PC-3 (cell line): ENCODE measurements at places on chromosomes 12 and 14. TPM values are rescaled to one million over a fixed set of nuclear protein-coding genes. Genes with fewer than 3 reads are reported as not detected.
A peak's percentile ranks its signal among the peaks of the same experiment; 100 is the strongest.

DNA sequence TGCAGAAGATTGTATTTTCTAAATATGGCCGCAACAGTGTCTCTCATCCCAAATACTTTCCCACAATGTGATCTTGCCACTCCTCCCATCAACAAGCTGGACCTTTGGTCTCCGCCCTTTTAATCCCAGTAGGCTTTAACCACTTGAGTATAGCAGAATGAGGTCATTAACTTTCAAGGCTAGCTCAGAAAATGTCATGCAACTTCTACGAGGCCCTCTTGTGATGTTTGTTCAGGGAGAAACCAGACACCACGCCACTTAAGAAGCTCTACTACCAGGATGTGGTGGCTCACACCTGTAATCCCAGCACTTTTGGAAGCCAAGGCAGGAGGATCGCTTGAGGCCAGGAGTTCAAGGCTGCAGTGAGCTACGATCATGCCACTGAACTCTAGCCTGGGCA lies 20.1 kb upstream of the OR6J1 start:
- DNase-seq: no peak

DNA sequence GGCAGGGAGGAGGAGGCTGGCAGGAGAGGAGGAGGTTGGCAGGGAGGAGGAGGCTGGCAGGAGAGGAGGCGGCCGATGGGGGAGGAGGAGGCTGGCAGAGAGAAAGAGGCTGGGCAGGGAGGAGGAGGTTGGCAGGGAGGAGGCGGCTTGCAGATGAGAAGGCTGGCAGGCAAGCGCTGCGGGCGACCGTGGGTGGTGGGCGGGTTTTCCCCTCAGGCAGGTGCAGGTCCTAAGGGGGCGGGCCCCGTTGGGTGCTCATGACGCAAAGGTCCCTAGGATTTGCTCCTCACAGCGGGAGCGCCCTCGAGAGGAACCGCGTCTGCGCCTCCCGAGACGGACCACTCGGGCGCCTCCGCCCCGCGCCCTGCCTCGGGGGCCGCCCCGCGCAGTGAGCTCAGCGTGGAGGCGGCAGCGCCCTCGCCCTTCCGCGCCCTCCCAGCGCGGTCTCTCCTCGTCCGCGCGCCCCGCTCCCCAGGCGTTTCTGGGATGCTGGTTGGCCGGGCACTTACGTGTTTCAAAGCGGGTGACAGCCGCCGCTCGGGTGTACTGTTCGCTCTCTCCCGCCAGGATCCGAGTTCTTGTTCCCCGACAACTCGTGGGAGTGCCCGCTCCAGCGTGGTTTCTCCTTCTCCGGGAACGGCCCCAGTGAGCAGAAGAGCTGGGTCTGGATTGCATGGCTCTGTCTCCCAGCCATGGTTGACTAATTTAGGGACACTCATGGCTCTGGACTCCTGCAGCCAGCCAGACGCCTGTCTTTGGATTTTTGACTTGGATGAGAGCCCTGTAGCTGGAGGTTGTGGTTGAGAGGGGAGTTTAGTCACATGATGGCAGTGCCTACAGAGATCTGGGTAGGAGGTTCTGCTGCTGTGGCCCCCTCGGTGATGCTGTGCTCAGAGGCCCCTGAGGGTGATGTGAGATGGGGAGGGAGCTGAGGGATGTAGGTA lies 64.1 kb upstream of the PPP4R3A start:
- peak; percentile 64 for DNase-seq

- DNase-seq: peak; percentile 61
Observed at GRCh38 chr12:110314308-110314707, 33.3 kb downstream of the ATP2A2 start.

- DNase-seq: peak; percentile 58
Observed at GRCh38 chr14:102776761-102777710, at the start of gene TRAF3. TSS of gene TRAF3 (plus strand) at chr14:102777449. CDS start at chr14:102870202, 92,753 bp downstream.

DNA sequence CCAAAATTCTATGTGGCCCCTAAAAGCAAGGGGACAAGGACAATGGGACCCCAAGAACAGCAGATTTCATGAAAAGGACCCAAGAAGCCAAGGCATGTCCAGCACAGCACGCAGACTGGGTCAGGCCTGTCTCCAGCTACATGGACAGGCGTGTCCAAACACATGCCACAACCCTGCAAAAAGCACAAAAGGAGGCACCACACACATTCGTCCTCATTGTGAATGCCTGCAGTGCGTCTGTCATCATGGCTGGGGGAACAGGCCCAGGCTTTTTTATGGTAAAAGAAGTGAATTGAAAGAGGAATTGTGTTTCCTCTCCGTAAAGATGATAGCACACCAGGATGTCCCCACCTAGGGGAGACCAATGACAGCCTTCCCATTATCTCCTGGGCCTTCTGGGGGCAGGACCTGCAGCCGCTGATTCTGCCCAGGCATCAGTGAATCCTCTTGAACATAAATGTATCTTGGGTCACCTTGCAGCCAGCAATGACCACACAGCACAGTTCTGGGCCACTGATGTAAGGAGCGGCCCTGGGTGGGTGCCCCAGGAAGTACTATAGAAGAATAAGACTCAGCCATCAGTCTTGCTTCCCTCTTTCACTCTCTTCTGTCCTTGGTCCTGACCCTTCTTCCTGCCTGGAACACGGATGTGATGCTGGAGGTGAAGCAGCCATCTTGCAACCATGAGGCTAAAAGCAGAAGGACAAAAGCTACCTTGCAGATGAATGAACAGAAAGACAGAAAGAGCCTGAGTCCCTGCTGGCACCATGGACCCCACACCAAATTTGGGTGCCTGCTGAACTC lies 29.8 kb upstream of the C14orf180 start:
- no peak for DNase-seq

DNA sequence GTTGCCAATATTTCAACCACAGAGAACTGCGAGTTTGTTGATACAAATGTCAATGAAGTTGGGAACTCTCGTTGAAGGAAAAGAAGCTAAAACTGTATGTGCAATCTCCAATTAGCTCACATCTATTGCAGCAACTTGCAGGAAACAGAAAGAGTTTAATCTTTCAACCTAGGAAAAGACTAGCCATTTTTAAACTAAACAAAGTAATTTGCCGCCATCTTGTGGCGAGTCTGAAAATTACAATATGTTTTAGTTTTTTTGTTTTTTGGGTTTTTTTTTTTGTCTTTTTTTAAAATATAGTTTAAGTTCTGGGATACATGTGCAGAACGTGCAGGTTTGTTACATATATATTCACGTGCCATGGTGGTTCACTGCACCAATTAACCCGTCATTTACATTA lies 131.2 kb upstream of the FOXG1 start:
- DNase-seq: peak; percentile 65

- DNase-seq: peak; percentile 73
Observed at GRCh38 chr14:90087433-90087832, 25.6 kb downstream of the KCNK13 start.

Gene NANOG
- not detected in 2 replicates for total RNA-seq

Gene IAPP
- not detected in 2 replicates for total RNA-seq

Gene PROX2
- total RNA-seq: not detected in 2 replicates

Gene TAS2R20
- total RNA-seq: 0.11 and 0.46 TPM in 2 replicates

Gene CLEC6A
- total RNA-seq: not detected in 2 replicates

Gene SMCO2
- 0.69 and 1.7 TPM in 2 replicates for total RNA-seq

Gene SLC15A4
- total RNA-seq: 19.4 and 20.8 TPM in 2 replicates

Gene PTGER2
- total RNA-seq: 4.6 and 4.7 TPM in 2 replicates
